Stimulated activated naive B cell treated with anti-CD40 and anti-IgM and Interleukin-4, amounts not matched to agents 10 μg/mL and 1 μg/mL and 100 μg/mL, for 72 hours (primary cell): ENCODE measurements at places on chromosomes 7 and 10.

GRCh38 chr7:134780166-134780828, 863 bp downstream of the CALD1 start:
- no peak for DNase-seq

DNA sequence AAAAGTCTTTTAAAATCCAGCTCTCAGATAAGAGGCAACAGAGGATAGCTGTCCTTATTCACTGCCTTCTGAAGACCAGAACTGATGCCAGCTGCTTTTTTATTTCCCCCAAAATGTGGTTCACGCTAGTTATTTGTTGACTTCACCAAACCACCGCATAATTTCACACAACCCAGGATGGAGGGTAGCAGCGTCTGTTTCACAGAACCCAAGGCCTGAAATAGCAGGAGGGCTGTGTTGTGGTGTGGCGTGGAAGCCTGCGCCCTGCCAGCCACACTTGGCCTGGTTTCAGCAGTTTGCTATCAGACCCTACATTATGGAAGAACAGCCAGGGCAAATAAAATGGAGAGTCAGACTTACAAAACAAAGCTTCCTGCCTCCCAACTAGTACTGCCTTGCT, 155.4 kb downstream of the DYNC1I1 start:
- DNase-seq: no peak

- DNase-seq: no peak
Measured at GRCh38 chr7:148211740-148212151, 378.8 kb upstream of the C7orf33 start.

DNA sequence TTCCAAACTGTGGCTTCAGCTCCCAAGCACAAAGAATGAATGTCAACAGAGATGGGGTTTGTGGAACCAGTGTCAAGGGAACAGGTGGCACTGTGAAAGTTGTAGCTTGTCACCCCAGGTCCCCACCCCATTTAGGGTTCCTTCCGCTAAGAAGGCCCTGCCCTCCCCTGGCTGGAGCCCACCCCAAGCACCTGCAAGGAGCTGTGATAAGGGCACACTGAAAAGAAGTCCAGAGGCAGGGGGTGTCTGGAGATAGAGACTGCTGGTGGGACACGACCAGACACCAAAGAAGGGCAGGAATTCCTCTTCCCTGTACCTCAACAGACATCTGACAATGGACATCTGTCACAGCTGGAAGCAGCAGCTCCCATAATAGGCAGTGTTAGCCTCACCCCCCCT, 4.5 kb downstream of the GRID1 start:
- DNase-seq: no peak

- DNase-seq: no peak
Measured at GRCh38 chr10:127182161-127182560, 14.2 kb downstream of the INSYN2A start.

- no peak for DNase-seq
Measured at GRCh38 chr7:130421684-130422083, 19.1 kb downstream of the CEP41 start.

DNA sequence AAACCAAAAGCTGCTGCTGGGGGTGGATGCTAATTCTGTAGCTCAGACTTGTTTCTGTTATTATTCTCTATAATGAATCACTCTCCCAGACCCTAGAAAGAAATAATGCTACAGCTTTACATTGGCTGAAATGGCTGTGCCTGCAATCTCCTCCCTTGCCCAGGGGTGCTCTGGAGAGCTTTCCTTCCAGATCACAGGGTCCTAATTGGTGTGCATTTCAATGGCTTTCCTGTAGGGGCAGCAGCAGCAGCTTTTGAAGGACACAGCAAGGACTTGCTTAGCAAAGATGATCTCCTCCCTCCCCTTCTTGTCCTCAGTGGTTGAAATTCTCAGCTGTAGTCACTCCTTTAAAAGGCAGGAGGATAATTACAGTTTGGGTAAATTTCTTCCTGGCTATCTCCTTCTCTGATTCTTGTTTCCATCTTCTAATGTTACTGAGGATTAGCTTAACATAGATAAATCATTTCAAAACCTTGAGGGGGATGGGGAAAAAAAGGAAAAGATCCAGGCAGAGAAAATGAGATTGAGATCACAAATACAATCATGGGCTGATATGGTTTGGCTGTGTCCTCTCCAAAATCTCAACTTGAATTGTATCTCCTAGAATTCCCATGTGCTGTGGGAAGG, 120.2 kb upstream of the CTTNBP2 start:
- peak; percentile 8 for DNase-seq

GRCh38 chr10:102065561-102066398, 631 bp downstream of the HPS6 start:
- DNase-seq: no peak

GRCh38 chr10:33539116-33539515, 204.6 kb upstream of the NRP1 start:
- DNase-seq: no peak

DNA sequence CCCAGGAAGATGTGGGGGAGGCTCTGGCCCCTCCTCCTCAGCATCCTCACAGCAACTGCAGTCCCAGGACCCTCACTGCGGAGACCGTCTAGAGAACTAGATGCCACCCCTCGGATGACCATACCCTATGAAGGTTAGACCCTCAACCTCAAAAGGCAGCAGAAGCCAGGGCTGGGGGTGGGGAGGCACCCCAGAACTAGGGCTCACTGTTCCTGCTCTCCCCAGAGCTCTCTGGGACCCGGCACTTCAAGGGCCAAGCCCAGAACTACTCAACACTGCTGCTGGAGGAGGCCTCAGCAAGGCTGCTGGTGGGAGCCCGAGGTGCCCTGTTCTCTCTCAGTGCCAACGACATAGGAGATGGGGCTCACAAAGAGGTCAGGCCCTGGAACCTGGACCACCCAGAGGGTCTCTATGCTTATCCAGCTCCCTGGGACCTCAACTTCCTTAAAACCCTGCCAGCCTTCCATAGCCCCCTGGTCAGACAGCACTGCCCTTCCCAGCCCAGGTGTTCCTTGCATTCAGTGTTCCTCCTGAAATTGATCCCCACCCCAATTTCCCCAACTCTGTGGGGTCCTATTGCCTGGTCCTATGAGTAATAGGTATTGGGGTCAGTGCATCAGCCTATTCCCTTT, 3.7 kb downstream of the SEMA4G start:
- DNase-seq: no peak

- no peak for DNase-seq
Measured at GRCh38 chr10:80670774-80671173, 133.1 kb downstream of the SH2D4B start.

DNA sequence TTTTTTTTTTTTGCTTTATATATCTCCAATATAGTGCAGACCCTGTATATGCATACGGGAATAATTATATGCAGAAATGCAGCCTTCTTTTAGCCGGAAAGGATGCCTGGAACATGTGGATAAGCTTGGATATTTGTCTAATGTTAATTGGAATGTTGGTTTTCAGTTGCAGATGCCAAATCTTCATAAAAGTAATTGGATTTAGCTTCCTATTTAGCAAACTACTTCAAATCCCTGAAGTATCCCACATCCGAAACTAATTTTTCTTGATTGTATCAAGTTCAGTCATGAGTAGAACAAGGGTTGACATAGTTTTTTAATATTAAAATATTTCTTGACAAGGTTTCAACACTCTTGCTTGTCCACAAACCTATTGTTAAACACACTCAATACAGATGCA, 281.7 kb downstream of the BBS9 start:
- no peak for DNase-seq

GRCh38 chr10:67976292-67977245, 92.1 kb downstream of the SIRT1 start:
- no peak for DNase-seq

- DNase-seq: no peak
Measured at GRCh38 chr7:116392806-116393205, 106.7 kb upstream of the CAV2 start.
